CD4-positive, alpha-beta T cell treated with Interleukin-10 for 1 hour (primary cell): ENCODE measurements at places on chromosomes 13 and 19.

GRCh38 chr13:36082396-36082795, 48.8 kb downstream of the DCLK1 start:
- DNase-seq, result no peak

- no peak for DNase-seq
These were observed 170.0 kb downstream of the LMO7 start for GRCh38 chr13:75806117-75806516.

- no peak for DNase-seq
These were observed 448.9 kb downstream of the PCDH9 start for GRCh38 chr13:66781241-66781640.

- DNase-seq, result no peak
These were observed 148.7 kb downstream of the NALCN start for GRCh38 chr13:101267656-101268055.

- DNase-seq, result no peak
These were observed 135.0 kb downstream of the IER2 start for GRCh38 chr19:13284929-13285928.

- DNase-seq, result no peak
These were observed 33.4 kb downstream of the IPO5 start for GRCh38 chr13:97986835-97987234.

- DNase-seq, result no peak
These were observed 10.7 kb downstream of the LILRA5 start for GRCh38 chr19:54302257-54302656.

- DNase-seq, result no peak
These were observed 1109.5 kb downstream of the SLITRK1 start for GRCh38 chr13:82772816-82773215.
